ENCODE measurements at places on chromosomes 12 and 14. TPM values are rescaled to one million over a fixed set of nuclear protein-coding genes. Genes with fewer than 3 reads are reported as not detected.

Gene GABARAPL1
- 31.8 TPM for total RNA-seq

Gene GYS2
- total RNA-seq: not detected

Gene FBXW8
- 7.2 TPM for total RNA-seq

Gene RPL41
- total RNA-seq: 3,070 TPM

Gene TPPP2
- not detected for total RNA-seq

All from nasal cavity respiratory epithelium epithelial cell of viscerocranial mucosa (primary cell).